ENCODE measurements at places on chromosomes 12 and 14. TPM values are rescaled to one million over a fixed set of nuclear protein-coding genes. Genes with fewer than 3 reads are reported as not detected.

- no peak overlapping the region for H3K27ac ChIP-seq
- H3K27me3 ChIP-seq: no peaks in the 10 kb centered on the region
- no peak overlapping the region for H3K4me3 ChIP-seq
- DNase-seq: no peak
- H3K4me1 ChIP-seq: peaks cover 29% of the 10 kb centered on the region
Measured at GRCh38 chr12:123895451-123895850, 77.2 kb downstream of the CCDC92 start.

DNA sequence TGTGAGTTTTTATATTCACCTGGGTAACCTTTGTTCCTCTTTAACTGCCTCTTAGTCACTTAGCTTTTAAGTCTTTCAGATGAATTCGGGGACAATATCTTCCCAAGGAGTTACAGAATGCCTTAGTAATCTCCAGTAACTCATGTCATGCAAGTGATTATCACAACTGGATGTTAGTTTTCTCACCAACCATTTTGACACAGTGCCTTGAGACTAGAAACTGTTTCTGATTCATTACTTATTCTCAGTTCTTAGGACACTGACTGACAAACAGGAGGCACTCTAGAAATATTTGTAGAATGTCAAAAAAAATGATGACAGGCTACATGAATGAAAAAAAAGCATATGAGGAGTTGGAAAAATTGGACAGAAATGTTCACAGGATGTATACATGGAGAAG, 335.1 kb downstream of the ACSS3 start:
- H3K4me3 ChIP-seq: no peak overlapping the region
- H3K27me3 ChIP-seq: no peaks in the 10 kb centered on the region
- no peaks in the 10 kb centered on the region for H3K36me3 ChIP-seq
- no peak overlapping the region for H3K27ac ChIP-seq

- no peaks in the 10 kb centered on the region for H3K27me3 ChIP-seq
- no peak overlapping the region for H3K27ac ChIP-seq
- H3K36me3 ChIP-seq: no peaks in the 10 kb centered on the region
- H3K4me1 ChIP-seq: no peaks in the 10 kb centered on the region
- H3K4me3 ChIP-seq: no peak overlapping the region
Measured at GRCh38 chr14:85811340-85811739, 281.4 kb downstream of the FLRT2 start.

Gene ISM2
- total RNA-seq: not detected

Gene NDUFA9
- 95.4 TPM for total RNA-seq

GRCh38 chr14:81342850-81343580, 57.1 kb downstream of the STON2 start:
- H3K27ac ChIP-seq: no peak overlapping the region
- no peaks in the 10 kb centered on the region for H3K27me3 ChIP-seq
- H3K4me3 ChIP-seq: no peak overlapping the region
- no peaks in the 10 kb centered on the region for H3K4me1 ChIP-seq

GRCh38 chr12:83985084-83985483, 927.5 kb downstream of the SLC6A15 start:
- H3K27me3 ChIP-seq: no peaks in the 10 kb centered on the region
- no peak overlapping the region for H3K4me3 ChIP-seq
- no peaks in the 10 kb centered on the region for H3K4me1 ChIP-seq
- no peak overlapping the region for H3K27ac ChIP-seq
- DNase-seq: no peak

DNA sequence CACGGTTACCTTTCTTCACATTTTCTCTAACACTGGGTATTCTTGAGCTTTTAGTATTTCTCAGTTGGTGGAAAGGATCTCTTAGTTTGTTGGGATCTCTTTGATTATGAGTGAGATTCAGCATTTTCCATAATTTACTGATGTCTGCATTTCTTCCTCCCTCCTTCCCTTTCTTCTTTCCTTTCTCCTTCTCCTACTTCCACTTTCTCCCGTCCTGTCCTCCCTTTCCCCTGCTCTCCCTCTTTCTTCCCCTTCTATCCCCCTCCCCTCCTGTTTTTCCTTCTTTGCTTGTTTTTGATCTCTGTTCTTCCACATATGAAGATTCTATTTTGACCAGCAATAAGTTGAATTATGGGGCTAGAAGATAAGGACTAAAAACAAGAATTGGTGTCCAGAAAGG, 66.9 kb downstream of the FUT8 start:
- H3K27me3 ChIP-seq: no peaks in the 10 kb centered on the region
- no peaks in the 10 kb centered on the region for H3K36me3 ChIP-seq
- H3K27ac ChIP-seq: no peak overlapping the region
- no peak overlapping the region for H3K4me3 ChIP-seq
- DNase-seq: no peak

DNA sequence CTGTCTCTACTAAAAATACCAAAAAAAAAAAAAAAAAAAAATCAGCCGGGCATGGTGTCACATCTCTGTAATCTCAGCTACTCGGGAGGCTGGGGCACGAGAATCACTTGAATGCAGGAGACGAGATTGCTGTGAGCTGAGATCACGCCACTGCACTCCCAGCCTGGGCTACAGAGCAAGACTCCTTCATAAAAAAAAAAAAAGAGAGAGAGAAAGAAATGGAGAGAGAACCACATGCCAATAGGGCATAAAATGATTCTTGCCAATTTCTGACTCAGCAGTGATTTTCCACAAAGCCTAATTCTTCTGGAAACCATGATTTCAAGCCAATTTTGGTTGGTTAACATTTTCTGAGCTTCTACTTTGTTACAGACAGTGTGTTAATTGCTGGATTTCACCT, 250.4 kb upstream of the SEL1L start:
- H3K27me3 ChIP-seq: no peaks in the 10 kb centered on the region
- no peaks in the 10 kb centered on the region for H3K4me1 ChIP-seq
- no peak overlapping the region for H3K27ac ChIP-seq
- no peak for DNase-seq
- H3K36me3 ChIP-seq: no peaks in the 10 kb centered on the region
- no peak overlapping the region for H3K4me3 ChIP-seq

- no peaks in the 10 kb centered on the region for H3K4me1 ChIP-seq
- no peak overlapping the region for H3K4me3 ChIP-seq
- no peak overlapping the region for H3K27ac ChIP-seq
- DNase-seq: no peak
- H3K36me3 ChIP-seq: no peaks in the 10 kb centered on the region
Measured at GRCh38 chr12:117738233-117738632, 230.6 kb downstream of the KSR2 start.

GRCh38 chr14:22231018-22231417, 358.0 kb downstream of the DAD1 start:
- H3K27me3 ChIP-seq: peaks cover 25% of the 10 kb centered on the region
- no peaks in the 10 kb centered on the region for H3K36me3 ChIP-seq
- no peak overlapping the region for H3K4me3 ChIP-seq
- no peaks in the 10 kb centered on the region for H3K4me1 ChIP-seq
- H3K27ac ChIP-seq: no peak overlapping the region
- DNase-seq: no peak

Gene COX8C
- not detected for total RNA-seq

- no peak overlapping the region for H3K27ac ChIP-seq
- H3K36me3 ChIP-seq: no peaks in the 10 kb centered on the region
- no peak for DNase-seq
Measured at GRCh38 chr14:51041108-51041531, 53.8 kb downstream of the TRIM9 start.

- no peak for DNase-seq
- H3K27me3 ChIP-seq: no peaks in the 10 kb centered on the region
- H3K36me3 ChIP-seq: peaks cover 29% of the 10 kb centered on the region
- no peak overlapping the region for H3K4me3 ChIP-seq
- no peak overlapping the region for H3K27ac ChIP-seq
Measured at GRCh38 chr12:112020947-112021457, 7.8 kb downstream of the ERP29 start.

GRCh38 chr14:105292826-105293711, 7.7 kb downstream of the BRF1 start:
- H3K36me3 ChIP-seq: no peaks in the 10 kb centered on the region
- no peak overlapping the region for H3K4me3 ChIP-seq
- no peaks in the 10 kb centered on the region for H3K27me3 ChIP-seq
- H3K27ac ChIP-seq: no peak overlapping the region
- DNase-seq: no peak
- H3K4me1 ChIP-seq: no peaks in the 10 kb centered on the region
